ENCODE measurements at places on chromosomes 3 and 15. TPM values are rescaled to one million over a fixed set of nuclear protein-coding genes. Genes with fewer than 3 reads are reported as not detected.

The CCDC13 gene
- 1.4 TPM for total RNA-seq

DNA sequence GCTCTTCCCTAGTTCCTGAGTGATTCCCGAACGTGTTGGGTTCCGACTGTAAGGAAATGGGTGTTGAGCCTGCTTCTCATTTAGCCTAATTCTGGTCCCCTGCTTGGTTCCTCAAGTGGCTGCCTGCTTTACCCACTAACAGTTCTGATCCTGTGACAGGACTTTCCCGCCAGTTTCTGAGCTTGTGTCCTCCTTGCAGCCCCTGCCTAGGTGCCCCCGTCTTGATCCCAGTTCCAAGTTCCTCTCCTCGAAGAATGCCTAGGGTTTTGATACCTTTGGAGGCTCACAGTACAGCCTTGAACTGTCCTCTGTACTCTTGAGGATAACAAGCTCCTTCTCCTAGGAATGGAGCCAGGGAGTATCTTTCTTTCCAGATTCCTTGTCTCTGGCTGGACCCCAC is 12.0 kb upstream of the RASGRF1 start:
- no peak for DNase-seq

- DNase-seq: no peak
Observed at GRCh38 chr3:48414376-48415250, 15.3 kb downstream of the PLXNB1 start.

DNA sequence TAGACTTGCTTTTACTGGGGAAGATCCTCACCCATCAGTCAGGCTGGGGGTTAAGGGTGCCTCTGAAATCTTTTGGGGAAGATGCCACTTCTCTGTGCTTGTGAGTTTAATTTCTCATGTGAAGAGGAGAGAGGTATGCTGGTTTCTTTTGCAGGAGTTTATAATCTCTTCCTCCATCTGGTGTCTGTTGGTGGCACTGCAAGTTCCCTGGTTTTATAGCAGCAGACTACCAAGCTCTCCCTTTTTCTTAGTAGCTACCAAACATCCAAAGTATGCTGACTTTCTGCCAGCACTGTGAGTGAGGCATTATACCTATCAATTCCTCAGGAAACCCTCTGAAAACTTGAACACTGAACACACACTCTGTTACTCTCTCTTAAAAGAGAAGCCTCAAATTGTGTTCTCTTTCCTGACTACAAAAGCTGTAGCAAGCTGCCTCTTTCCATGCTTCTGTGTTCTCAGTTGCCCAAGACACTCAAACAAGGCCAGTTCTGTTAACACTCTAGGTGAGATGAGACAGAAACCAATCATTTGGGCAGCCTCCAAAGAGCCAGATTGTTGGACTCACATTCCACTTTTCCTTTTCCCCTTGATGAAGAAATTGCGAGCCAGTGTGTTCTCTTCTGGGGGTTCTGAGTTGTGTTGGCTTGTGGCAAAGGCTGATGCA is 299.5 kb downstream of the GAP43 start:
- DNase-seq: no peak

DNA sequence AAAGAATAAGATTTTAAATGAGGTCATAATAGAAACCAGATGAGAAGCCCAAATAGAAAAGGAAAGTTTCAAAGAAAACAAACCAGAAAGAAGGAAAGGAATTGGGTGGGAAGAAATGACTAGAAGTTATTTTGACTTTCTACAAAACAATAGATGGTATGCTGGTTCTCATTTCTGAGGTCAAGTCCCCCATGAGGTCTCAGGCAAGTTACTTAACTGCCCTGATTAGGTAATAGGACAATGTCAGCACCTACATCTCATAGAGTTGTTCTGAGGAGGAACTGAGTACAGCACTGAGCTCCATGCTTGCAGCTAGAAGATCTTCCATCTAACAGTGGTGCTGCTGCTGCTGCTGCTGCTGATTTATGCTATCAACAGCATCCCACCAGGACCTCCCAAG is 185.9 kb downstream of the ERC2 start:
- DNase-seq: no peak

- no peak for DNase-seq
Observed at GRCh38 chr3:191499307-191500080, 38.5 kb downstream of the PYDC2 start.

Data from gastrocnemius medialis (tissue), 4 donors.